ENCODE measurements at places on chromosomes 2 and 18. TPM values are rescaled to one million over a fixed set of nuclear protein-coding genes. Genes with fewer than 3 reads are reported as not detected.

The SERPINB10 gene
- total RNA-seq, result not detected

The CDH2 gene
- total RNA-seq, result 224 TPM

The SAG gene
- not detected for total RNA-seq

The SERPINB11 gene
- not detected for total RNA-seq

The COL4A4 gene
- 0.05 TPM for total RNA-seq

The SNED1 gene
- total RNA-seq, result 2.8 TPM

The KHK gene
- 5.3 TPM for total RNA-seq

The NEURL3 gene
- not detected for total RNA-seq

The GPR148 gene
- not detected for total RNA-seq

The DYNAP gene
- not detected for total RNA-seq

The SOWAHC gene
- 12.9 TPM for total RNA-seq

The IL18R1 gene
- not detected for total RNA-seq

The SERPINB2 gene
- not detected for total RNA-seq

The TUBA4B gene
- total RNA-seq, result not detected

The PDIA6 gene
- 85.8 TPM for total RNA-seq

The GPR75 gene
- 5.6 TPM for total RNA-seq

The ZNF521 gene
- total RNA-seq, result 58.7 TPM

The R3HDM1 gene
- total RNA-seq, result 57.7 TPM

The CCDC178 gene
- not detected for total RNA-seq

The RASGRP3 gene
- not detected for total RNA-seq

The ARHGEF4 gene
- total RNA-seq, result 6.1 TPM

The RND3 gene
- 49.0 TPM for total RNA-seq

The CPLX4 gene
- total RNA-seq, result not detected

The VWA3B gene
- total RNA-seq, result not detected

The EMILIN1 gene
- total RNA-seq, result 3.2 TPM

The CTLA4 gene
- total RNA-seq, result not detected

The SLC16A14 gene
- 4.4 TPM for total RNA-seq

The NIFK gene
- 38.5 TPM for total RNA-seq

The MARCHF4 gene
- total RNA-seq, result 26.1 TPM

The SIX2 gene
- total RNA-seq, result 0.56 TPM

The MYCN gene
- total RNA-seq, result 43.8 TPM

The DUSP2 gene
- total RNA-seq, result 0.34 TPM

The CACNB4 gene
- 5.1 TPM for total RNA-seq

The HOXD12 gene
- not detected for total RNA-seq

The DSC3 gene
- total RNA-seq, result 0.47 TPM

The PROC gene
- not detected for total RNA-seq

The OTX1 gene
- 0.15 TPM for total RNA-seq

The TTC21B gene
- 46.2 TPM for total RNA-seq

The SLC9A4 gene
- 0.12 TPM for total RNA-seq

The DNAJC27 gene
- total RNA-seq, result 17.9 TPM

The COL4A3 gene
- not detected for total RNA-seq

The GRB14 gene
- total RNA-seq, result 0.83 TPM

The SERPINB12 gene
- total RNA-seq, result not detected

The TFPI gene
- total RNA-seq, result 0.59 TPM

The TMEM17 gene
- total RNA-seq, result 0.91 TPM

The EPAS1 gene
- total RNA-seq, result not detected

The OTOS gene
- not detected for total RNA-seq

The COA5 gene
- total RNA-seq, result 29.6 TPM

The LOXL3 gene
- total RNA-seq, result 64.2 TPM

The DLX1 gene
- 0.61 TPM for total RNA-seq

The SCYGR4 gene
- total RNA-seq, result not detected

The SLC4A3 gene
- 24.4 TPM for total RNA-seq

The FAM124B gene
- 1.3 TPM for total RNA-seq

Measured in glutamatergic neuron (in vitro differentiated cells).